CD4-positive, alpha-beta T cell treated with Interleukin-15 for 4 hours (primary cell): ENCODE measurements at places on chromosomes 16 and 17.

GRCh38 chr17:28657756-28658155 lies 4.0 kb downstream of the SDF2 start:
- no peak for DNase-seq

DNA sequence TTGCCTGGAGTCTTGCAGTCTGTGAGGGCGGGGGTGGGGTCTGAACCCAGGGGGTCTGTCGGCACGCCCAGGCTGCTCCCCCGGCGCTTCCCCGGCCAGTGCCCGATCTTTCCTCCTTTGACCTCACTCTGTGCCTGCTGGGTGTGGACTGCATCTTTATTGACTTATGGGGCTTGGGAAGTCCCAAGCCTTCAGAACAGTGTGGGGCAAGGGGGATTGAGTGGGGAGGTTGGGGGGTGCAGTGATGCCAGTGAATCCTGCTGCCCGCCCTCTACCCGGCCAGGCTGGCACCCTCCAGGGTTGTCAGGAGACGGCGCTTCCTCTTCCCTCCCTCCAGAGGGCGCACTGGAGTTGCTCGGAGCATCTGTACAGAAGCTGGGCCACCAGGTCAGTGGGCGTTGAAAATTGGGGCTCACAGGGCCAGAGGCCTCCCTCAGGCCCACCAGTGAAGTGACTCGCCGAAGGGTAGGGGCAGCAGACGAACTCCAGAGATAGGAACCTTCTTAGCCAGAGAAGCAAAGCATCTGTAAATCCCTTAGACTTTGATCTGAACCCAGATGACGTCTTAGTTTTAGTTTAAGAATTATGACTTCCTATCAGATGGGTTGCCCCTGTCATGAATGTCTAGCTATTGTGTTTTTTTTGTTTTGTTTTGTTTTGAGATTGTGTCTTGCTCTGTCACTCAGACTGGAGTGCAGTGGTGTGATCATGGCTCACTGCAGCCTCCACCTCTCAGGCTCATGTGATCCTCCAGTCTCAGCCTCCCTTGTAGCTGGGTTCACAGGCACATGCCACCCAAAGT lies 184.8 kb upstream of the CIBAR2 start:
- peak; percentile 46 for DNase-seq

GRCh38 chr16:8768692-8769091 lies 28.7 kb downstream of the TMEM186 start:
- DNase-seq = no peak

GRCh38 chr17:38568845-38569510 lies 36.8 kb downstream of the SRCIN1 start:
- no peak for DNase-seq

GRCh38 chr16:76389126-76389525 lies 111.9 kb downstream of the CNTNAP4 start:
- no peak for DNase-seq
